Stimulated activated CD4-positive, alpha-beta T cell treated with anti-CD3 and anti-CD28 coated beads, Interleukin-1b, Interleukin-23, amount 100 ng/mL, for 1 hour (primary cell): ENCODE measurements at places on chromosomes 1 and 21.

- no peak for DNase-seq
Measured at GRCh38 chr1:203278082-203278884, 27.0 kb upstream of the BTG2 start.

GRCh38 chr1:20587661-20588053 is 1.2 kb upstream of the CDA start:
- no peak for DNase-seq

DNA sequence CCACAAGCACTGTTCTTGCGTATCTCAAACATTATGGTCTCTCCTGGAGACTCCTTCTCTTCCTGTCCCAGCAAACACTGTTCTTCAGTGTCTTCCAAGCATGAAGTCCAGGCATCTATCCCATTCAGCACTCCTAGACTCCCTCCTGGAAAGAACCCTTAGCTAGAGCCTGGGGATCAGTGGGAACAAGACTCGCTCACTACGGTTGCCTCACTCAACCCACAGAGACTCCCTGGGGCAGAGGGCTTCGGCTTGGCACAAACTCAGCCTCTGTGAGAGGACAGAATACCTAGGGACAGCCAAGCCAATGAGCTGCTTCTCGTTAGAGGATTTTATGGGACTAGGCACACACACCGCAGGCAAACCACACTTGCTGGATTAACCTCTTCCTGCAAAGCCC is 86.5 kb upstream of the IPO9 start:
- no peak for DNase-seq

DNA sequence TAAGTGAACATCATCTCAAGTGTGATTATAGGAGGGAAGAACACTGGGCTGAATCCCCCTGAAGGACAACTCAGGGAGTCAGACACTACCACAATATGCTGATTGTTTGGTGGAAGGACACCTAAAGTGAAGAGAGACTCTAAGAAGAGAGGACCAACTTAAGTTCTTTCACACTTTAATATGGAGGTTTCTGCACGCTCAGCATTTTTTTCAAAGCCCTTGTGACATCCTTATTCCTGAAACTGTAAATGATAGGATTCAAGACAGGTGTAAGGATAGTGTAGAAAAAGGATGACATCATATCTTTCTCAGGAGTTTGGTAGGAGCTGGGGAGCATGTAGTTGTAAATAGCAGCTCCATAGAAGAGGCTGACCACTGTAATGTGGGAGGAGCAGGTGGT is 4.8 kb downstream of the OR2T10 start:
- no peak for DNase-seq

DNA sequence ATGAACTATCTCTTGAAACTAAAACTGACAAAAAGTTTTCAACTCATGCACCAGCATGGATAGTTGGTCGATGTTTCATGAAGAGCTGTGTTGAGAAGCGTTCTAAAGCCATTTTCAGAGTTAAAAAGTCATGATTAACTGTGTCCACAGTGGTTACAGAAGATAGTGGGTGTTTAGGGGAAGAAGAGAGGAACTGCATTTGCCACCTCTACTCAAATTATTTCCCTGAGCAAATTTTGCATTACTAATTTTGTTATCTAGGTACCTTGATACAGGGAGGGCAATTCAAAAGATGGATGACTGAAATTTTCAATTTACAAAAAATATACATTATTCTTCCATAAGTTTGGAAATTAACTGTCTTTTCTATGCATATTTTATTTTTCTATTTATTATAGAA is 15.5 kb downstream of the SAMSN1 start:
- no peak for DNase-seq

DNA sequence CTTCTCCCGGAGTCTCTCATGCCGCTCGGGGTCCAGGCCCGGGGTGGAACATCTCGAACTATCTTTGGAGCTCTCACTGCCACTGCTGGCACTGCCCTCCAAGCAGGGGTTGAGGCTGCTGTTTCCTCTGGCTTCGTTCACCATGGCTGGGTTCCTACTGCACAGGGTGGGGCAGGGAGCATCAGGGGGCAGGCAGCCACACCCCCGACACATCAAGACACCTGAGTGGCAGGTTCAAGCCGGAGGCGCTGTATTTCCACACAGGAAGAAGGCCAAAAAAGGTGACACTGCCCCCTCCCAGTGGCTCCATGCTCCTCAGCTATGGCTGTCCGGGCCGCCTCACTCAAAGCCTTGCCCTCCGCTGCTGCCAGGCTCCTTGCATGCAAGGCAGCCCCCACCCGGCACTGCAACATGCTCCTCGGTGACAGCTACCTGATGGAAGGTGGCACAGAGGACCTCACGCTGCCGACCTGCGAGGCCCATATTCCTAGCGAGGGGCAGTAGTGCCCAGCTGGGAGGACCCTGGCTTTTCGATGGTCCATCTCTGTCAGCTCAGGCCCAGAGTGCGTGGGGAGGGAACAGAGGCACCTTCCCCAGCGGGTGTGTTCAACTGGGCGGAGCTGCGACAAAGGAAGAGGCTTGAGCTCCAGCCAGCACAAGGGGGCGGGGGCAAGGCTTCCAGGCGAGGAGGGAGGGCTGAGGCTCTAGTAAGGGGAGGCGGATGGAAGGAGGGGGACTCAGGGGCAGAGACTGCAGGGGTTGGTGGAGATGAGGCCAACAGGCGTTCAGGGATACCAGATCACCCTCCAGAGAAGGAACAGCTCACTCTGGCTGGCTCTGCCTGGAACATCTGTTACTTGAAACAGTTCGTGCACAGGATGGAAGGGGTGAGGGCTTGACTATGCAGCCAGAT is 2.5 kb downstream of the MTHFR start:
- peak; percentile 45 for DNase-seq

- no peak for DNase-seq
Measured at GRCh38 chr1:235898126-235898525, 31.4 kb upstream of the LYST start.

DNA sequence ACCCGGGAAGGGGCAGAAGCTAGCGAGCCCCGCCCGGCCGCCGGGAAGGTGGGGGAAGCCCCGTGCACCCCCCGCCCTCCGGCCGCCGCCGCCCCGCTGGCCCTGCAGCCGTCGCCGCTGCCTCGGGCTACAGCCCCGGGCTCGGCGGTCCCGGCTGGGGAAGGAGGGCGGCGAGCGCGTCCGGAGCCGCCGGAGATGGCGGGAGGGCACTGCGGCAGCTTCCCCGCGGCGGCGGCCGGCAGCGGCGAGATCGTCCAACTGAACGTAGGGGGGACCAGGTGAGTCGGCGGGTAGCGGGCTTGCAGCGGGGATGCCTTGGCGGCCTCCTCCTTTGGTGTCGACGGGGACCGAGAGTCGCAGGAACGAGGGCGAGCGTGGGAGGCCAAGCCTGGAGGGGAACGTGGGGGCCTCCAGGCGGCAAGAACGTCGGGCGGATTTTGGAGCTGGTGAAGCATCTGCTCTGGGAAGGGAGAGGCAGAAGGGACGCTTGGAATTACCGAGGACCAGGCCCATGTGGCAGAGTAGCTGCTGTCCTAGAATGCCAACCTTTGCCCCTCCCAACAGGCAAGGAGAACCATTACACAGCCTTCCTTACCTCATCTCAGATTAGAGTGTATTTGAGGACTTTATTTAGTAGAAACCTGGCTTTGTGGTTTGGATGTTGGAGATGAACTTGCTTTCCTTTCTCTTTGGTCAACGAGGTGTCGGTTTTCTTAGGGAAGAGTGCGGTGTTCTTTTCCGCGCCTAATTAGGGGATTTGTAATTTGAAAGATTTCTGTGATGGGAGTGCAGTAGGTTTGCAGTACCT is 591 bp downstream of the KCTD3 start:
- DNase-seq = peak; percentile 2

DNA sequence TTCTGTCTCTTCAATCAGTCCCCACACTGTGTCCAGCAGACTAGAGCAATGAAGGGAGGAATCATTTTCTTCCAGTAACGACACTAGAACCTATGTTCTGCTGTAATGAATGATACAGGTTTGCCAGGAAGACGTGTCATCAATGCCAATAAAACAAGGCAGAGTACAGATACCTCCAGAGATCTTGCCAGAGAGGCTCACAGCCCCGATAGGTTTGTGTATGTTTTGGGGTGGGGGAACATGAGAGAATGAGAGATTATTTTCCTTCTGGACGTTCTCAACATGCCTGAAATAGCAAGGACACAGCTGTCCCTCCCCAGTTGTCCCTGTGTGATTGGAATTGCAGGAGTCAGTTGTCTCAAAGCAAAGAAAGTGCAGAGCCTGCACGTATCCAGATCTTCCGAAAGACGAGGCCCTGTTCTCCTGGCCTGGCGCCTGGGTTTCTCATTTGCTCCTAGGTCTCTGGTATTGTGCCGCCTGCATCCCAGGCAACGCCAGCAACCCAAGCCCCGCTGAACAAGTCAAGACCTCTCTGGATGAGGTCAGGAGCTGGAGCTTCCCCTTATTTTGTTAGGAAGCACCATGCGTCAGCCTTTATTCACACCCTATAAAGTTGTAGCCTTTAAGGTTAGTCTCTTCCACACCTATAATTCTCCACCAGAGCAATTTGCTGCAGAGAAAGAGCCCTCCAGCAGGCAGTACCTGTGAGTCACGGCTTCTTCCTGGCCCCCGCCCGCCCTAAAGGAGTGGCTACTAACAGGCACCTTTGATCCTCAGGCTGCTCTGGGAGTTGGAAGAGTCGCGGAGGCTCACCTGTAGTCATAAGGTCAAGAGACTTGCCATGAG is 130.5 kb downstream of the TOMM20 start:
- DNase-seq = no peak

- no peak for DNase-seq
Measured at GRCh38 chr1:6547301-6547700, 7.0 kb downstream of the NOL9 start.

GRCh38 chr1:111476761-111477309 is 3.1 kb downstream of the C1orf162 start:
- no peak for DNase-seq

DNA sequence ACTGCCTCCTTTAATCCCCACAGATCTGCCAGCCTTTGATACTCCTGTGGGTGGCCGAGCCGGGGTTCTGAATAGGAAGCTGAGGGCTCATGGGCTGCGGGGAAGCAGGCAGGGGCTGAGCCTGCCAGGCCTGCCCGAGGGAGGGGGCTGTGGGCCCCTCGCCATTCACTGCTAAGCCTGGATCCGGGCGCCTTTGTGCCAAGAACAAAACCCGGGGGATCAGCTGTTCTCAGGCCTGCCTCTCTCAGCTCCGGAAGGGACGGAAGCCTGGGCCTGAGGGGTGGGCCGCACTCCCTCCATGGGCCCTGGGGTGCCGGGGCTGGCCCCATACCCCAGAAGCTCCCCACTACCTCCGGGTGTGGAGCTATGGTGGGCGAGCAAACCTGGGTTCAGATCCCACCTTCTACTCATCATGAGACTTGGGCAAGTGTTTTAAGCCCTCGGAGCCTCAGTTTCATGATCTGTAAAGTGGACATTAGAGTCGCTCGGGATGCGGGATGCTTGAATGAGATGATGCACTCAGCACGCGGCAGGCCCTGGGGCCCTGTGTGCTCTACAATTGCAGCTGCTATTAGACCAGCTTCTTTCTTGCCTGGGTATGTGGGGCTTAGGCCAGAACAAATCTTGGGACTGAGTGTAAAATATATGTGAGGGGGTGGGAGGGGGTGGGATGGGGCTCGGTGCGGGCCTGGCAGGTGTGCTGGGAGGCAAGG is 19.2 kb upstream of the EPHA2 start:
- no peak for DNase-seq

DNA sequence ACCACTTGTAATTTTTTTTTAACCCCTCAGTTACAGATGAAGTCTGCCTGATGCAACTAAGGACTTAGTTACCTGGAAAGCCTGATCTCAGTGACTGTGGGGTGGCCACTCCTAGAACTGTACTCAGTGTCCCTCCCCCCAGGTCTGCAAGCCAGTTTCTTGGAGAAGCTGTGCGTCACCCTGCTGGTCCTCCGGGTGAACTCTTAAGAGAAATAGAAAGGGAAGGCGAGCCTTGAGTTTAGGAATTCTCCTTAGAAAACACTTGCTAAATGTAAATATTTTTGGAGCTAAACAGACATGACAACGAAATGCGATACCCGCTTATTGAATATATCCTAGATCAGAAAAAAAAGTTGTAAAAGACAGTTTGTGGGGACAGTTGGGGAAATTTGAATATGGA is 730 bp downstream of the SLC16A4 start:
- DNase-seq = no peak

DNA sequence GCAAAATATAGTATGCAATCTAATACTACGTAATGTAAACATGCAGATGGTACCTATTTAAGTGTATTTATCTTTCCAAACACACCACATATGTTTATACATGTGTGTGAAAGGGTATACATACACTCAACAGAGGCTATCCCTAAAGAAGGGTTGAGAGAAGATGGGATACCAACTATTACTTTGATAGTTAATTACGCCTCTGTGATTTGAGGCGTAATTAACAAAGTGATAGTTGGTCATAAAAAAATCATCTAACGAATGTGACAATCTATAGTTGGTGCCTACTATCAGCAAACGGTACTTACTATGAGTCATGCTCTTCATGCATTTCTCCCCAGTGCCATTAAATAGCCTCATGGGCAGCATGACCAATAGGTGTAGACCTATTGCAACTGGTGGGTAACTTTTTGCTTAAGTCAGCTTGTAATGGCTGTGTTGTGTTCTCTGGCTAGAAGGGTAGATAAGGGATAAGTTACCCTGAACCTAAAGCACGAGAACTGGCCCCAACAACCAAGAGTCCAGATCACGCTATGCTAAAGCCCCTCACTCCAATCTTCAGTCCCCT is 15.3 kb downstream of the RCAN1 start:
- DNase-seq = no peak

- no peak for DNase-seq
Measured at GRCh38 chr1:181044449-181044966, 10.7 kb downstream of the MR1 start.

- no peak for DNase-seq
Measured at GRCh38 chr1:112840631-112841624, 115.1 kb downstream of the SLC16A1 start.

DNA sequence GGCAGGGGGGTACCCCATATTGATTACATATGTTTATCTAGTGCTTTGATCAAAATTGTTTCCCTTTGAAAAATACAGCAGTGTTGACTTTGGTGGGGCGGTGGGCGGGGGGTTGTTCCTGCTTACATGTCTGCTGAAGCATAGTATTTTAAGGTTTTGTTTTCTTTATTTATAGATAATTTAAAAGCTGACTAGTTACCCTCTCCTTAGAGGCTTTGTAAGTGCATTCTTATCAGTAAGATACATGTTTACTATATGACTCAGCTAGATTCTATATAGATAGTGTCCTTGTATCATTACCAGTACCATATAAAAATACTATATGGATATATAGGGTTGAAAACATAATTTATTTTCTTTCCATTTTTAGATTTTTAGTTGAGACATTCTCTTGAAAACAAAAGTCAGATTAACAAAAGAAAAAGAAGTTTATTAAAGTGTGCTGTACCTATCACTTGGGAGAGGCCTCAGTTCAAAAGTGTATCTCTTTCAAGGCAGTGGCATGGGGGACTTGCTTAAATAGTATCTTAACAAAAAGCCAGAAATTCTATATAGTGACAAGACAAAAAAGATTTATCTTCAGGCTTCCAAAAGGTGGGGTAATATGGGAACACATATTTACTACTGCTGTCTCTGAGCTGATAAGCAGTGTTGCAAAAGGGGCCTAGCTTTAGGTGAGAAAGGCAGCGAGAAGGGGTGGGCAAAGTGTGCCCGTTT is 79.0 kb downstream of the HS2ST1 start:
- DNase-seq = no peak

GRCh38 chr1:58576727-58577653 is at the start of gene TACSTD2:
TSS of gene TACSTD2 (minus strand) at chr1:58577252. CDS start at chr1:58577156, 96 bp downstream.
- no peak for DNase-seq
